Epithelial cell of proximal tubule (primary cell): ENCODE measurements at places on chromosomes 7 and 10. TPM values are rescaled to one million over a fixed set of nuclear protein-coding genes. Genes with fewer than 3 reads are reported as not detected.

The LGI1 gene
- not detected in 2 replicates for total RNA-seq

GRCh38 chr7:6623589-6624245, 8.3 kb downstream of the ZNF853 start:
- DNase-seq, result no peak

GRCh38 chr10:6563731-6564130, 16.3 kb downstream of the PRKCQ start:
- DNase-seq, result no peak

- no peak for DNase-seq
These were observed 81.6 kb upstream of the PFKP start for GRCh38 chr10:2985729-2986232.

DNA sequence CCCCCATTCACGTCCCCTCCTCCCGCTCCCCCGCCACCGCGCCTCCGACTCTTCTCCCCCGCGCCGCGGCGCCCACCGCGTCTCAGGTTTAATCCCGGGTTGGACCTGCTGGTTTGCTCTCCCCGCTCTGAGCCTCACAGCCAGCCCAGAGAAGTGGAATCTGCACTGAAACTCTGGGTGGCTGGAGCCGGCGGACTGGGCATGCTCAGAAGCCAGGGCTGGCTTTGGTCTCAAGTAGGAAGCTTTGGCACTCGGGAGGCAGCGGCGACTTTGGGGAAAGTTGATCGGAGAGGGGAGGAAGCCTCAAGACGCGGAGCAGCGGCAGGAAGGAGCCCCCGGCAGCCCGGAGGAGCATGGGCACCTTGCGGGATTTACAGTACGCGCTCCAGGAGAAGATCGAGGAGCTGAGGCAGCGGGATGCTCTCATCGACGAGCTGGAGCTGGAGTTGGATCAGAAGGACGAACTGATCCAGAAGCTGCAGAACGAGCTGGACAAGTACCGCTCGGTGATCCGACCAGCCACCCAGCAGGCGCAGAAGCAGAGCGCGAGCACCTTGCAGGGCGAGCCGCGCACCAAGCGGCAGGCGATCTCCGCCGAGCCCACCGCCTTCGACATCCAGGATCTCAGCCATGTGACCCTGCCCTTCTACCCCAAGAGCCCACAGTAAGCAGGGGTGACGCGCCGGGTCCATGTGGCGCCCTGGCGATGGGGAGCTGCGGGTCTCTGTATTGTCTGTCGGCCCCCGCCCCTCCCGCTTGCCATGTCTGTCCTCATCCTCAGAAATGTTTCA, at the start of gene PRKG1:
Gene PRKG1 (plus strand): TSS at position 250 of the 791 bp plus-strand sequence.
- no peak for DNase-seq
